GM12878 (cell line): ENCODE measurements at places on chromosomes 11 and 22. TPM values are rescaled to one million over a fixed set of nuclear protein-coding genes. Genes with fewer than 3 reads are reported as not detected.

- no peak overlapping the region for H3K27ac ChIP-seq
- peaks cover 4% of the 10 kb centered on the region; the same call in 1 of the 2 replicates for H3K4me1 ChIP-seq
- no peak overlapping the region for H3K4me3 ChIP-seq
- no peak for DNase-seq
These were observed 26.6 kb downstream of the SC5D start for GRCh38 chr11:121318848-121319834.

- no peaks in the 10 kb centered on the region for H3K4me1 ChIP-seq
- peaks cover 2% of the 10 kb centered on the region; the same call in 1 of the 2 replicates for H3K36me3 ChIP-seq
- DNase-seq, result no peak
- H3K4me3 ChIP-seq, result no peak overlapping the region
- H3K27ac ChIP-seq, result no peak overlapping the region
These were observed 60.2 kb downstream of the PDHX start for GRCh38 chr11:34976496-34977088.

DNA sequence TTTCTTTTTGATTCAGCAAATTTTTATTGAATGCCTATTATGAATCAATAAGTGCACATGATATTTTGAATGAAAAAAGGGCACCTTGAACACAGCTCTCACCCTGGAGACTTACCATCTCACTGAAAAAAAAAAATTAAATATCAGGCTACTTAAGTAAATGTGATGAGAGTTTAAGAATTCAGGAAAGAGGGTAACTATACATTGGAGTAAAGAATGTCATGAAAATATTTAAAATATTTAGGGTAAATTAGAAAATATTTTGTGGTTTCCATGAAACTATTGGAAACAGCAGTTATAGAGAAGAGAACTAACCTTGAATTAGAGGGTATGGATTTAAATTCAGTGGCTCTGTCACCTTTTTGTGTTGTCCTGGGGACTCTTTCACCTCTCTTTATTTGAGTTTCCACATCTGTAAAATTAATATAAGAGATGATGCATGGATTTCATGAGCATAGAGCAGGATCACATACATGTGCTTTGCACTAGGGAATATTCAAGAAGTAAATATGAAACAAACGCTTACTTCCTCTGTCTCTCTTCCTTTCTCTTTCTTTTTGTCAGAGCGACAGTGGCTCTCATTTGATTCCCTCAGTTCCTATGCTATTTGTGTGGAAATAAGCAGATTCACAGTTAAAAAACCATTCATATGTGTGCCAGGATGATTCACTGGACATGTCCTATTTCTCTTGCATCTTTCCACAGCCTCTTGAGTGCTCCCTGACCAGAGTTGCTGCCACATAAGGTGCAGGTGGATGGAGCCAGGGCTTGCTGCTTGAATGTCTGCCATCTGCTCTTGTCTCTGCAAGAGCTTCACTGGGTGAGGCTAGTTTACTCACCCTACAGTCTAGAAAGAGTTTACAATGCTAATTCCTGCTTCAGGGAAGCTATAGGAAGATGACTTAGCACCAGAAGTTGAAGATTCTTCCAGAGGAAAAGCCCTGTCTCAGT, 533.1 kb downstream of the ETS1 start:
- DNase-seq, result no peak
- H3K36me3 ChIP-seq, result no peaks in the 10 kb centered on the region
- H3K27me3 ChIP-seq, result no peaks in the 10 kb centered on the region
- no peak overlapping the region; the same call in 1 of the 2 replicates for H3K4me3 ChIP-seq

DNA sequence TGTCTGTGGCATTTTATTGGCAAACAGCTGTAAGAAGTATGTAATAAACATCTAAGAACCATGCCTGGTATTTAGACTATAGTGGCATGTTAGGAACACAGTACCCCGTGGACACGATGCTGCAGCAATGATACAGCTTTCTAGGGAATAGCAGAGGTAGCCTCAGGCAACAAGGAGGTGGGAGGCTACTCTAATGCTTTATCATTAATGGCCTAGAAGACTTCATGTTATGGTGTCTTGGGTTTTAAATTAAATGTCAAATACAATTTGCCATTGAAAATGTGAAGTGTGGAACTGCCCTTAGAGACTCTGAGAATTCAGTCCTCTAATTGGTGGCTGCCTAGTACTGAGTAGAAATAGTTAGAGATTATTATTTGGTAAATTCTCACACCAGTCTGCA, 516.9 kb downstream of the CNTN5 start:
- H3K27me3 ChIP-seq, result no peaks in the 10 kb centered on the region
- no peak overlapping the region for H3K4me3 ChIP-seq
- H3K36me3 ChIP-seq, result no peaks in the 10 kb centered on the region
- H3K27ac ChIP-seq, result no peak overlapping the region
- H3K4me1 ChIP-seq, result no peaks in the 10 kb centered on the region
- DNase-seq, result no peak

DNA sequence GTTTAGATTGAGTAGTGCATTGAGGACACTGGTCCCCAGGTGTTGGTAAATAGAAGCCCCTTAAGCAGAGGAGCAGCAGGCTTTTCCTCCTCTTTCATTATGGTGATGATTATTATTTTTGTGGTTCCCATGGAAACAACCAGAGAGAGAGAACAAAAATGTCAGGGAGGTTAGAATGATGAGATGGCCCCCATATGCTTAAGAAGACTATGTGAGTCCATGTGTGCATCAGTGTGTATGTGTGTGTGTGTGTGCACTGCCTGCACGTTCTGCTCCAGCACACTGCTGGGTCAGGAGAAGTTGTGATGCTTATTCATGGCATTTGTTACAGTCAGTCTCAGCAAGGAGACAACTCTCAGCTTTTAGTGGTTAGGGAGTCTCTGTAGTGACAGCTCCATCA, 724.2 kb downstream of the NTM start:
- no peak overlapping the region for H3K27ac ChIP-seq
- H3K4me3 ChIP-seq, result no peak overlapping the region
- H3K4me1 ChIP-seq, result no peaks in the 10 kb centered on the region
- no peaks in the 10 kb centered on the region for H3K36me3 ChIP-seq
- no peaks in the 10 kb centered on the region for H3K27me3 ChIP-seq
- no peak for DNase-seq

GRCh38 chr11:71286701-71287643, 34.6 kb upstream of the SHANK2 start:
- H3K4me3 ChIP-seq, result no peak overlapping the region
- H3K36me3 ChIP-seq, result no peaks in the 10 kb centered on the region
- H3K4me1 ChIP-seq, result no peaks in the 10 kb centered on the region
- H3K27ac ChIP-seq, result no peak overlapping the region

DNA sequence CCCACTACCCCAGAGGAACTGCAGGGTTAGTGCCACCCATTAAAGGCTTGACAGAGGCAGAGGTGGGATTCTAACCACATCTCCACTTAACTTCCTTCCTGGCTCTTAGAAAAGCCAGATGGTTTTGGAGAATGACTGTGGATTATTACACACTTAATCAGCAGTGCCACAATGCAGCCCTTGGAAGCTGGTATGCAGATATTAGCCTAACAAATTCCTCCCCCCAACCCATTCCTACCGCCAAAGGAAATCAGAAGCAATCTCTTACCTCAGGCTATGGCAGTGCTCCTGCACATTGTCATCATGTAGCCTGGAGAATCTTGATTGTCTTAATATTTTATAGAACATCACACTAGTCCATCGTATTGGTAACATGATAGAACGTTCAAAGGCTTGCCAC, 23.2 kb upstream of the NRGN start:
- no peak overlapping the region for H3K4me3 ChIP-seq
- H3K36me3 ChIP-seq, result no peaks in the 10 kb centered on the region
- no peak for DNase-seq
- H3K4me1 ChIP-seq, result no peaks in the 10 kb centered on the region; the same call in 1 of the 2 replicates
- H3K27ac ChIP-seq, result no peak overlapping the region

GRCh38 chr11:111941963-111942362, 4.8 kb downstream of the DIXDC1 start:
- H3K4me3 ChIP-seq, result no peak overlapping the region
- H3K4me1 ChIP-seq, result peaks cover 22% of the 10 kb centered on the region
- H3K36me3 ChIP-seq, result no peaks in the 10 kb centered on the region

GRCh38 chr22:24413736-24414385, 13.5 kb upstream of the ADORA2A start:
- peaks cover 4% of the 10 kb centered on the region; the same call in 1 of the 2 replicates for H3K36me3 ChIP-seq
- no peak overlapping the region for H3K27ac ChIP-seq
- no peak for DNase-seq
- peaks cover 10% of the 10 kb centered on the region for H3K4me1 ChIP-seq
- no peak overlapping the region for H3K4me3 ChIP-seq

DNA sequence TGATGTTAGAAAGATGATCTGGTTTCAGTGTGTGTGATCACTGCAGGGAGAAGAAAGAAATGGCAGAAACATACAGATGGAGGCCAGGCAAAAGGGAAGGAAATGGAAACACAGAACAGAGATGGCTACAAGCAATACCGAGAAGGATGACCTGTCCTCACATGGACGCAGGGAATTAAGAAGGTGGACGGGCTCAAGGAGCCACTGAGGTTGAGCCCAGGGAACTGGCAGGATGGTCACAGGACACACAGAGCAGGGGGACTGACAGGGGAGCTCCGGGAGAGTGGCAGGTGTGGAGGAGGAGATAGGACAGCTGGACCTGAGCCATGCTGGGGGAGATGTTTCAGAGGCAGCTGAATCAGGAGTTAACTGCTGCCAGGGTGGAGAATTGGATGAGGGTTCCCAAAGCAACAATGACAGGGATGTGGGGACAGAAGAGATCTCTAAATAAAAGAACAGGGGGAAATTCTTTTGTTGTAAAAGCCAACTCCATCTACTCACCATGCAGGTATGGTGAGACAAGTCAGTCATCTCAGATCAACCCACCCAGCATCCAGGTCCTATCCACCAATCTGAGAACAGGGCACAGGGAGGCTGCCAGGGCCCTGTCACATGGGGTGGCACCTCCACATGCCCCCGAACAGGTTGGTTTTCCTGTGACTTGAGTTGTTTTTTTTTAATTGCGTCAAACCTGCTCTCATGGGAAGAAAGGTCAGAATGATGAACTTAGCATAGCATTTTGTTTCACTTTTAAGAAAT, 26.3 kb downstream of the KLHL22 start:
- no peak for DNase-seq
- 0 out of 2 replicates have a peak, but pooled peaks cover 2% of the 10 kb centered on the region for H3K36me3 ChIP-seq
- H3K27me3 ChIP-seq, result no peaks in the 10 kb centered on the region
- H3K4me3 ChIP-seq, result no peak overlapping the region
- no peak overlapping the region for H3K27ac ChIP-seq
- peaks cover 3% of the 10 kb centered on the region for H3K4me1 ChIP-seq

DNA sequence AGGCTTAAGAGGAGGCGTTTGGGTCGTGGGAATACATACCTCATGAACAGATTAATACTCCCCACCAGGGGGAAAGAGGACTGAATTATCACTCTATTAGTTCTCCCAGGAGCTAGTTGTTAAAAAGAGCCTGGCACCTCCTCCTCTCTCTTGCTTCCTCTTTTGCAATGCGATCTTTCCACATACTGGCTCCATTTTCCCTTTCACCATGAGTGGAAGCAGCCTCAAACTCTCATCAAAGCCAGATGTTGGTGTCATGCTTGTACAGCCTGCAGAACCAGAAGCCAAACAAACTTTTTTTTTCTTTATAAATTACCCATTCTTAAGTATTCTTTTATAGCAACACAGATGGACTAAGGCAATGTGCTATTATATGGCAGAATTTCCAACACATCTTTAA, 258.5 kb downstream of the FAM76B start:
- no peak for DNase-seq
- H3K27me3 ChIP-seq, result no peaks in the 10 kb centered on the region
- no peaks in the 10 kb centered on the region for H3K4me1 ChIP-seq
- no peaks in the 10 kb centered on the region for H3K36me3 ChIP-seq

DNA sequence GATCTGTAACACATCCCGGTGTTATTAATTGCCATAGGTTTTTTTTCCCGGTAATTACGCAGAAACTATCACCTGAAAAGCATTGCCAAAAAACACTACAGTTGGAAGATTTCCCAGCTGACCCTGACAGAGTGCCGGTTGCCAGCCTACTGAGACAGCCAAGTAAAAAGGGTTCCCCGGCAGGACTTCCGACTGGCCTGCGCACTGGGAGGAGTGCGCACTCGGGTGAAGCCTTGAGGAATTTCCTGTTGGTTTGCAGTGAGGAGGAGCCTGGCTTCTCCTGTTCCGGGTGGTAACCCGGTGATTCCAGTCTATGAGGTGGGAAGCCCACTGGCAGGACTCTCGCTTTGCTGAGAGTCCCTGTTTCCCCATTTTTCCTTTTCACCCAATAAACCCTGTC, 52.1 kb downstream of the CNTF start:
- H3K27me3 ChIP-seq, result no peaks in the 10 kb centered on the region
- H3K27ac ChIP-seq, result no peak overlapping the region
- no peaks in the 10 kb centered on the region for H3K36me3 ChIP-seq
- no peaks in the 10 kb centered on the region for H3K4me1 ChIP-seq

- H3K36me3 ChIP-seq, result no peaks in the 10 kb centered on the region
- H3K4me3 ChIP-seq, result no peak overlapping the region
- no peaks in the 10 kb centered on the region for H3K27me3 ChIP-seq
- H3K4me1 ChIP-seq, result no peaks in the 10 kb centered on the region
These were observed 315.7 kb downstream of the INSC start for GRCh38 chr11:15430381-15430780.

GRCh38 chr11:119377112-119377901, 4.2 kb downstream of the USP2 start:
- no peaks in the 10 kb centered on the region for H3K36me3 ChIP-seq
- no peak overlapping the region for H3K27ac ChIP-seq
- H3K4me1 ChIP-seq, result 0 out of 2 replicates have a peak, but pooled peaks cover 3% of the 10 kb centered on the region
- DNase-seq, result no peak

- peak overlapping the region; percentile 64 for H3K27ac ChIP-seq
- peak; percentile 47 for DNase-seq
- peaks cover 17% of the 10 kb centered on the region for H3K4me1 ChIP-seq
- no peaks in the 10 kb centered on the region for H3K36me3 ChIP-seq
These were observed 77.4 kb downstream of the FAM168A start for GRCh38 chr11:73520353-73521061.

GRCh38 chr11:110513259-110513801, 83.6 kb downstream of the FDX1 start:
- no peaks in the 10 kb centered on the region for H3K36me3 ChIP-seq
- no peak for DNase-seq
- no peak overlapping the region for H3K27ac ChIP-seq
- H3K27me3 ChIP-seq, result no peaks in the 10 kb centered on the region

The LRRC74B gene
- total RNA-seq, result not detected in 2 replicates

The APOBEC3F gene
- 29.1 and 30.6 TPM in 2 replicates for total RNA-seq

The KDM4D gene
- total RNA-seq, result 1.4 and 1.5 TPM in 2 replicates

The RIBC2 gene
- total RNA-seq, result not detected in 2 replicates

The OR4B1 gene
- not detected in 2 replicates for total RNA-seq

The SREBF2 gene
- total RNA-seq, result 171 and 177 TPM in 2 replicates

The FLRT1 gene
- not detected in 2 replicates for total RNA-seq

The INPP5J gene
- 1.9 and 2.6 TPM in 2 replicates for total RNA-seq

The POTEH gene
- total RNA-seq, result 0.35 and 0.82 TPM in 2 replicates
